ENCODE measurements at places on chromosomes 11 and 22.

GRCh38 chr11:117591316-117592039, 205.5 kb downstream of the DSCAML1 start:
- H3K36me3 ChIP-seq: no peaks in the 10 kb centered on the region
- H3K4me1 ChIP-seq: no peaks in the 10 kb centered on the region
- peaks cover 4% of the 10 kb centered on the region for H3K27me3 ChIP-seq
- H3K4me3 ChIP-seq: no peak overlapping the region
- DNase-seq: no peak

- no peaks in the 10 kb centered on the region for H3K36me3 ChIP-seq
- DNase-seq: no peak
- H3K4me3 ChIP-seq: no peak overlapping the region
- H3K4me1 ChIP-seq: no peaks in the 10 kb centered on the region
- H3K27me3 ChIP-seq: no peaks in the 10 kb centered on the region
- H3K27ac ChIP-seq: no peak overlapping the region
Observed at GRCh38 chr11:60125956-60126585, 37.6 kb downstream of the MS4A2 start.

DNA sequence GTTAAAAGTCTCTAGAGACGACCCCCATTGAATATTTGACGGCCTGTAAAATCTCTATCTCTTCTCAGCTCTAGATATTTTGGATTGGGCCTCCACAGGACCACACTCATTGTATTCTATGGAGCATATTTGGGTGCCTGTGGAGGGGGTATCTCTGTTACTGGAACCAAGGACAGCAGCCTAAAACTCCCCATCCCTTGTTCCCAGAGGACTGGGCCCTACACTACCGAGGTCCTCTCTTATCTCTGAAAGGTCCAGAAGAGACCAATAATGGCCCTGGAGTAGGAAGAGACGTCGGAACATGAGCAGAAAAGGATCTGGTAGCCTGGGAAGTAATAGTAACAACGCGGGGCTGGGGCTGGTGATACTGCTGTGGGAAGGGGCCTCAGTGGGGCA, 542 bp downstream of the HPS4 start:
- H3K36me3 ChIP-seq: peaks cover 65% of the 10 kb centered on the region
- H3K27ac ChIP-seq: peak overlapping the region; percentile 98
- H3K27me3 ChIP-seq: no peaks in the 10 kb centered on the region

- peak; percentile 47 for DNase-seq
- H3K27me3 ChIP-seq: no peaks in the 10 kb centered on the region
- peaks cover 52% of the 10 kb centered on the region for H3K4me1 ChIP-seq
- H3K27ac ChIP-seq: peak overlapping the region; percentile 27
- no peak overlapping the region for H3K4me3 ChIP-seq
Observed at GRCh38 chr11:35247428-35247827, 108.5 kb downstream of the CD44 start.

DNA sequence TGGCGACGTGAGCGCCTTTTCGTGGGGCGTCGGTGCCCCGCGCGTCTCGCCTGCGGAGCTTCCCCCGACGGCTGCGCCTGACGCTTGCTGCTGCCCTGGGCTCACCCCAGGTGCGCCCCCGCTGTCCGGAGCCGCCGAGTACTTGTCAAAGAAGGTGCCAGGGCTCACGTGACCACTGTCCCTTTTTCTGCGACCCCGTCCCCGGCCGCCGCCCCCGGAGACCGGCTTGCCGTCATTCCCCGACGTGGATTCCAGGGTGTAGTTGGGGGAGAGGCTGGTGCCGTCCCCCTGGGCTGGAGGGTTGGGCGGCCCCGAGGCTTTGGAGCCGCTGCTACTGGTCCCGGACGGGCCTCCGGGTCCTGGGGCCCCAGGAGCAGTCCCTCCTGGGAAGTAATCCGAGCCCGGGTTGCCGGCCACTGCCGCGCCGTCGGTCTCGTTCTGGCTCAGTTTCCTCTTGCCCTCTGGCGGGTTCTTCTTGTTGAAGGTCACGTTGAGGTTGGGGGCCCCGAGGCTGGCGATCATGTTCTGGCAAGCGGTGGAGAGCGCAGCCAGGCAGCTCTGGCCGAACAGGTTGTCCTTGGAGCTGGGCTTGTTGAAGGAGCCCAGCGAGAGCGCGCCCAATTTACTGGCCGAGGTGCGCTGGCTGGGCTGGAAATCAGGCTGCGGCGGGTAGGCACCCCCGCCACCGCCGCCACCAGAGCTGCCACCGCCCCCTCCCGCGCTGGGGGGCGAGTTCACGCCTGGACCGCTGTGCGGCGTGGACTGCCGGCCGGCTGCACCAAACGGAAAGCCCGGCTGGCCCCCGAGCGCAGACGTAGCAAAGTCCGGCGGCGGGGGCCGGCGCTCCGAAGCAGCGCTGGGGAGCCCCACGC, 3.8 kb downstream of the MN1 start:
- no peak overlapping the region for H3K4me3 ChIP-seq
- DNase-seq: no peak
- no peak overlapping the region for H3K27ac ChIP-seq
- no peaks in the 10 kb centered on the region for H3K36me3 ChIP-seq
- peaks cover 7% of the 10 kb centered on the region for H3K4me1 ChIP-seq
- peaks cover 11% of the 10 kb centered on the region for H3K27me3 ChIP-seq

GRCh38 chr11:113393501-113393985, 6.0 kb downstream of the ANKK1 start:
- H3K27ac ChIP-seq: no peak overlapping the region
- DNase-seq: no peak
- no peaks in the 10 kb centered on the region for H3K4me1 ChIP-seq
- no peaks in the 10 kb centered on the region for H3K36me3 ChIP-seq
- H3K27me3 ChIP-seq: no peaks in the 10 kb centered on the region
- H3K4me3 ChIP-seq: no peak overlapping the region

DNA sequence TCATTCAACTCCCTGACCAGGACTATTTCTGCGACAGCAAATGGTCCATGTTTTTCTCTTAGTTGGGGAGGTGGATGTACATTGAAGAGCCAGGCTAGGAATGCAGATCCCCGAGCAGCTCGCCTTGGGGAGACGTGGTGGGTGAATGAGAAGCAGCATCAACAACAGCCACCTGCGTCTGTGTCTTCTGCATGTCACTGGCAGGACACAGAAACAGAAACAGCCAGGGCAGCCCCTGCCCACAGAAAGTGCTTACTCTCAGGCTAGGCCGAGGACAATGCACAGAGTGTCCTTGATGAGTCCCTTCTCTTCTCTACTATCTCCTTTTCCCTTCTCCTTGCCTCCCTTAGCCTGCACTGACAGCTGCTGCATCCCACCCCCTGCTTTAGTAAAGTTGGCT, 541.9 kb upstream of the CADM1 start:
- no peak overlapping the region for H3K4me3 ChIP-seq
- no peaks in the 10 kb centered on the region for H3K36me3 ChIP-seq
- H3K4me1 ChIP-seq: no peaks in the 10 kb centered on the region
- H3K27ac ChIP-seq: no peak overlapping the region

GRCh38 chr11:131957875-131958274, 587.5 kb downstream of the NTM start:
- no peaks in the 10 kb centered on the region for H3K27me3 ChIP-seq
- DNase-seq: no peak
- H3K36me3 ChIP-seq: no peaks in the 10 kb centered on the region
- no peaks in the 10 kb centered on the region for H3K4me1 ChIP-seq
- no peak overlapping the region for H3K4me3 ChIP-seq

DNA sequence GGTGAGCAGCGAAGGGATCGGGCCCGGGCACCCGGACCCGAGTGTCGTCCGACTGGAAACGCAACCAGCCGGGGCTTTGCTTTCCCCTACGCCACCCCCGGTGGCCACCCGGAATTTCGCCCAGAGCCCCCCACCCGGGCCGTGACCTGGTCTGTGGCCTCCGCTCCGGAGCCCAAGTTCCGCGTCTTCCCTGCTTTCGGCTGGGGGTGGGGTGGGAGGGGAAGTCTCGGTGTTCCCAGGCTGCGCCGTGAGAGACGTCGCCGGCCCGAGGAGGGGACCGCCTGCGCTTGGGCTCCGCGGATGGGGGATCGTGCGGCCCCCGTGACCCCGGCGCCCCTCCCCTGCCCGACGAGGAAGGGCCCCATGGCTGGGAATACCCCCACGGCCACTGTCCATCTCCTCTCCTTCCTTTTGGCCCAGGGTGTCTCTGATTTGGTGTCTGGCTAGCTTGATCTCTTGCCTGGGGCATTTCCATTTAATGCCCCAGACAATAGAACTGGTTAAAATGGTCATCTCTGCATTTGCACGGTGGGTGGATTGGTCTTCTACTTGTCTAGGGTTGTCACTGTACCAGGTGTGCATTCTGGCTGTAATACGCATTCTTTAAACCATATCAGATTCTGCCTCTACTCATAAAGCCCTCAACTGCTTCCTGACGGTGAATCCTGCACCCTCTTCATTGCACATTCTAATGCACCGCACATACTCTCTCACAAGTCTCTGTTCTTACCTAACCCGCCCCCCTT, 789 bp downstream of the SIK2 start:
- H3K27me3 ChIP-seq: no peaks in the 10 kb centered on the region
- no peak for DNase-seq
- peak overlapping the region; percentile 93 for H3K27ac ChIP-seq
- H3K4me1 ChIP-seq: peaks cover 34% of the 10 kb centered on the region
- peak overlapping the region; percentile 86 for H3K4me3 ChIP-seq

DNA sequence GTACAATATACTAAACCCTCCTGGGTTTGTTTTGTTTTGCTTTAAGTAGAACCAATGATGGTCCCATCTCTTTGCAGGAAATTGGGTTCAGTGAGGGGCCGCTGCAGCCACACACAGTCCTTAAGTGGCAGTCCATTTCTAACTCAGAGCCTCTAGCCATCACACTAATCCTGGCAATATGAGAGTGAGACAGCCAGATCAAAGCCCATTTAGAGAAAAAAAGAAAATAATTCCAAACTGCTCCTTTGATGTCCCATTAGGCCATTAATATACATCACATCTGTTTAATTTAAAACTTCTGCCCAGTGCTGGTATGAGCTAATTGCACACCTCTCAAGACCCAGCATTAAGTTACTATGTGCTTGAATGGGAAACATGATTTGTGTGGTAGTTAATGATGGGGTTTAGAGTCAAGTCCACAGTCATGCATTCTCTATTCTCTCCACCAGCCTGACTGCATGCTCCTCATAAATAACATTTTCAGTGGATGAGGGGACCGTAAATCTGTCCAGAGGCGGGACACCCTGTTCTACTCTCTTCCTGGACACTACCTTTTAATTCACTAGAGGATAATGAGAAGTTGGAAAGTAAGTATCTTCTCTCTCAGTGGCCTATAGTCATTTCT, 53.8 kb upstream of the BIRC3 start:
- H3K36me3 ChIP-seq: no peaks in the 10 kb centered on the region
- no peak overlapping the region for H3K27ac ChIP-seq
- peaks cover 9% of the 10 kb centered on the region for H3K4me1 ChIP-seq
- DNase-seq: no peak
- H3K27me3 ChIP-seq: peaks cover 5% of the 10 kb centered on the region

DNA sequence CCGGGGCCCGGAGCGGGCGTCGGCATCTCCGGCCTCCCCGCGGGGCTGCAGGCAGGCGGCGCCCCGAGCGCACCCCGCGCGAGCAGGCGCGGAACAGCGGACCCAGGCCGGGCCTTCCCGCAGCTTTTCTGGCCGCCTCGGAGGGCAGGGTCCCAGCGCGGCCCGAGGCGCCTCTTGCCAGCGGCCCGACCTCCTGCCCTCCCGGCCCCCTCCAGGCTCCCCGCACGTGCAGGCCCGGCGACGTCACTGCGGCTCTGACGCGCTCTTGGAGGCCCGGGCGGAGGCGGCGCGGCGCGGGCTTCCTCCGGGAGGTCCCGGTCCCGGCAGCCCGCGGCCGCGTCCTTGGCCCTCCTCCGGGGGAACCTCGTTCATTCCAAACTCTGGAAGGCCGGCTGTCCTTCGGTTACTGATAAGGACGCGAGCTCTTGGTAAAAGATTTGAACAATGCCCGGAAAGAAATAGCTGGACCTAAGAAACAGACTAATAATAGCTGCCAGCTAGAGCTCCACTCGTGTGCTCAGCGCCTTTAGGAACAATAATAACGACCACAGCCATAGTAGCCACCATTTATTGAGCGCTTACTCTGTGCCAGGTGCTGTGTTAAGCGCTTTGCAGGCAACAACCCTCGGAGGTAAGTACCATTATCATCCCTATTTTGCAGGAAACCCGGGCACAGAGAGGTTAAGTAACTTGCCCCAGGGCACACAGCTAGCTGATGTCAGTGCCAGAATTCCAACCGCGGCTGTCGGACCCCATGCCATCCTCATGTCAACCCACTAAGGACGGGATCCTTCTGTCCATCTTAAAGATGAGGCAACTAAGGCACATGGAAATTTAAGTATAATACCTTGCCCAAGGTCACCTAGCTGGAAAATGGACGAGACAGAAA, 39.1 kb upstream of the CREB3L1 start:
- peak overlapping the region; percentile 76 for H3K4me3 ChIP-seq
- H3K4me1 ChIP-seq: peaks cover 43% of the 10 kb centered on the region

DNA sequence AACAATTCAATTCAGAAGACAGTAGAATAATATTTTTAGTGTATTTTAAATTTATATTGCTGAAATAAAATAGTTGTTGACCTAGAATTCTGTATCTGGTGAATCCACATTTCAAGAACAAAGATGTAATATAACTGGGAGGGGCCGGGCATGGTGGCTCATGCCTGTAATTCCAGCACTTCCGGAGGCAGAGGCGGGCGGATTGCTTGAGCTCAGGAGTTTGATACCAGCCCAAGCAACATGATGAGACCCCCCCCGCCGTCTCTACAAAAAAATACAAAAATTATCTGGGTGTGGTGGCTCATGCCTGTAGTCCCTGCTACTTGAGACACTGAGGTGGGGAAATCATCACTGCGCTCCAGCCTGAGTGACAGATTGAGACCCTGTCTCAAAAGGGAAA, 72.6 kb downstream of the CD82 start:
- peaks cover under 1% of the 10 kb centered on the region for H3K36me3 ChIP-seq
- H3K27ac ChIP-seq: no peak overlapping the region
- peaks cover 20% of the 10 kb centered on the region for H3K27me3 ChIP-seq
- peaks cover 5% of the 10 kb centered on the region for H3K4me1 ChIP-seq
- DNase-seq: no peak
- H3K4me3 ChIP-seq: no peak overlapping the region

DNA sequence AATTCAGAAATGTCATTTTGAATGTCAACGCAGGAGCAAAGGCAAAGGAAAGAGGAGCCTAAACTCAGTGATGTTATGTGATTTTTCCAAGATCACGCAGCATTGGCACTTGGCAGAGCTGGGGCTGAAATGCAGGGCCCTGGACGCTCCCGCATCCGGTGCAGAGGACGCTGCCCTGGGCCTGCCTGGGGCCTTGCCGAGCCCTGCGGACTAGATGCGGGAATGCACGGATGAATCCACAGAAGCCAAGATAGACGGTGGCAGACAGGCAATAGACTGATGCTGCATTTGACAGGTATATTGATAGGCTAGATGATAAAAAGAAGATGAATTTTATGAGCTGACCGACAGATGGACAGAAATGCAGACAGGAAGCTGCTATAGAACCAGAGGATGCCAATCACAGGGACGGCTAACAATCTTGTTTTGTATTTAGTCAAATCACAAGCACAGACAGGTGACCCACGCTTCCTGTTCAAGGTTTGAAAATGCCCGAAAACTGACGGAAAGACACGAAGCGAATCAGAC, 696 bp upstream of the MARK2 start:
- H3K4me3 ChIP-seq: peak overlapping the region; percentile 82
- peaks cover 50% of the 10 kb centered on the region for H3K4me1 ChIP-seq
- DNase-seq: no peak
- H3K36me3 ChIP-seq: peaks cover 36% of the 10 kb centered on the region

All from activated T-cell treated with anti-CD3 and anti-CD28 coated beads, Interleukin-2, amount 50 U/mL, for 24 hours (primary cell).